ENCODE measurements at places on chromosomes 11 and 22.

- no peak for DNase-seq
Observed at GRCh38 chr22:18067121-18067520, 10.7 kb upstream of the PEX26 start.

DNA sequence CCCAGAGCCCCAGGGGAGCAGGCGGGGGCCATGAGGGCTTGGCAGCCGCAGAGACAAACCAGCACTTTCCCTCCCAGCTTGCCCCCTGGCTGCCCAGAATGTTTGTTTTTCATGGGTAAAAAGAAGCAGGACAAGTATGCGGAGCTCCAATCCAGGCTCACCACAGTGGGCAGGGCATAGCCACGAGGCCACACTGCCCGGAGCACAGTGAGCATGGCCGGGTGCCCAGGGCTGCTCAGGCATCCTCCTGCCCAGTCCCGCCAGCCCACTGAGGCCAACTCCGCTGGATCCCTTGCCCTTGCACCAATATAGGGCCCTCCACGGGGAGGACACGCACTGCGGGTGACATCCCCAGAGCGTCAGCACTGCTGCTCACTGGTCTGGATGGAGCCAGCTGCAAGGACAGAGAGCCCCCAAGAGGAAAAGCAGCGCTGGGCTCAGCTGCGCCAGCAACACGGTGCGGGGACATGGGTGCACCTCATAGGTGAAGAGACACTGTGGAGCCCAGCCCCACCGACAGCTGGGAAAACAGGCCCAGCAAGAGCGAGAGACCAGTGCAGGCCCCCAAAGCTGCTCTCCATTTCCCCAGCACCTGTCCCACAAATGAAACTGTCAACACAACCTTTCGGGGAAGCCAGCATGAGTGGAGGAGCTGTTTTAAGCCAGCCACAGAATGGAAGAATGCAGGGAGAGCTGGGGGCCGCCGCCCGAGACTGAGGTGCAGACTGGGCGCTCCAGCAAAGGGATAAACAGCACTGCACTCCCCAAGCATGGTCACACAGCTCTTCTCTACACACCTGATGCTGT, 24.8 kb downstream of the ARVCF start:
- DNase-seq: no peak

DNA sequence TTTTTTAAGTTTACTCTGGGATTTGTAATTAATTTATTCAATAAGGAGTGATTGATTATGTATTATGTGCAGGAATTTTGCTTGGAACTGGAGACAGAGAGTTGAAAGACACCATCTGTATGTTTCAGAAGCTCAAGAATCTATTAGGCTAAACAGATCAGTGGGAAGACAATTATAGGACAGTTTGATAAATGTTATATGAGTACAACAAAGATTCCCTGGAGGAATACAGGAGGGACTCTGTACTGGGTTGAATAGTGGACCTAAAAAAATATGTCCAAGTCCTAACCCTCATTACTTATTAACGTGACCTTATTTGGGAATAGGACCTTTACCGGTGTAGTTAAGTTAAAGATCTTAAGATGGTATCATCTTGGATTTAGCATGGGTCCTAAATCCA, 681.2 kb downstream of the NELL1 start:
- no peak for DNase-seq

DNA sequence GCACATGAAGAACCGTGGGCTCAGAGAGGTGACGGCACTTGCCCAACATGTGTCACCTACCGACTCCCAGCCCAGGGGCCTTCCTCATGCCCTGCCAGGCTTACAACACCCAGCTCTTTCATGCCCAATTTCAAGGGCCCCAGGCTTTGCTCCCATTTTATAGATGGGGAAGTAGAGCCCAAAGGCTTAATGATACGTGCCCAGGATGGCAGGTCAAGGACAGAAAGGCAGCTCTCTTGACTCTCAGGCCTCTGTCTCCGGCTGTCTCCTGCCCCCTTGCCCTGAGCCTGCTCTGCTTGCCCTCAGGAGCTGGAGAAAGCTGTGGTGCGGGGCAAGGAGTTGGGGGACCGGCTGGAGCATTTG, 9.0 kb downstream of the CCDC88B start:
- no peak for DNase-seq

DNA sequence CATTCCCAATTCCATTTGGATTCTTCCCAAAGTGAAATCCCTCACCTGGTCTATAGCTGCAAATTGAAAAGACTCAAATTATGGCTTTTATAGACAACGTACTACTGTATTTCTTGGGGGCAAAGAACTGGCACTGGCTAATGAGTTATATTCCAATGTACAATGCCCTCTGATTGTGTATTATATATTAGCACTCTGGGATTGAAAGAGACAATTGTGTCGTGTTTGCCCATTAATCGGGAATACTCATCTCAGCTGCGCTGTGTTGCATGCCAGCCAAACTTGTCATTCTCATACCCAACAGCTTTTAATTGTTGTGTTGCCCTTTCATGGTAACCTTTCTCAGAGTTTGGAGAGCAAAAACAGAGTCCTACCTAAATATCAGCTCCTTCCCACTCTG, 55.0 kb upstream of the ZBTB44 start:
- no peak for DNase-seq

GRCh38 chr11:121643479-121644186, 190.9 kb upstream of the SORL1-AS1 start:
- DNase-seq: no peak

GRCh38 chr11:113395782-113396336, 8.3 kb downstream of the ANKK1 start:
- no peak for DNase-seq

DNA sequence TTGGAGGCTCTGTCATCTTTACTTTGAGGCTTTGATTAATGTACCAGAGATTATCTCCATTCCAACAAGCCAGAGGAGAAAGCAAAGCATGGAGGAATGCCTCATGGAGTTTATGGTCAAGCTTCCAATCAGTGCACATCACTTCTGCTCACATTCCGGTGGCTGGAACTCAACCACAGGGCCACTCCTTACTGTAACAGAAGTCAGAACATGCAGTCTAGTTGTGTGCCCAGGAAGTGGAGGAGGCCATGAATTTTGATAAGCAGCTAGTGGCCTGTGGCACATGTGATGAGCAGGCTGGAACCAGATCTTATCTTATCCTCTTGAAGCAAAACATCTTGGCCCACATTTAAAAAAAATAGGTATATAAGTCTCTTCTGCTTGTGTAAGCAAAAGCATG, 258.9 kb upstream of the ARHGAP20 start:
- no peak for DNase-seq

- no peak for DNase-seq
Observed at GRCh38 chr11:6568191-6568918, 35.1 kb downstream of the RRP8 start.

DNA sequence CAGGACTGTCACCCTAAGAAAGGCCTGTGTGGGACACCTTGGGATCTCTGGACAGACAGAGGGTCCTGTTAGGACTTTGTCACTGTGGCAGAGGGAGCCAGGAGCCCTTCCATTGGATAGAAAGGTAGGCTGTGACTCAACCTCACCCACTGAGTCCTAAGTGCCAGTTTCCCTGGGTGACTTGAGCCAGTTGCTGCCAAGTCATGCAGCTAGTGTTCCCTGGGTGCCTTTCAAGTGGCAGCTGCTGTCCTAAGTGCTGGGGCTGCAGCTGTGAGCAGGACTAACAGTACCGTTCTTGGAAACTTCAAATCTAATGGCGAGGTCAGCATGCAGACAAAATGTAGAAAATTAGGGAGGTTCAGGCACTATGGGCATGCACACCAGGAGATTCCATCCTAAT, 393.7 kb downstream of the TMEM135 start:
- DNase-seq: no peak

- no peak for DNase-seq
Observed at GRCh38 chr11:130560000-130560780, 111.7 kb downstream of the ADAMTS15 start.

DNA sequence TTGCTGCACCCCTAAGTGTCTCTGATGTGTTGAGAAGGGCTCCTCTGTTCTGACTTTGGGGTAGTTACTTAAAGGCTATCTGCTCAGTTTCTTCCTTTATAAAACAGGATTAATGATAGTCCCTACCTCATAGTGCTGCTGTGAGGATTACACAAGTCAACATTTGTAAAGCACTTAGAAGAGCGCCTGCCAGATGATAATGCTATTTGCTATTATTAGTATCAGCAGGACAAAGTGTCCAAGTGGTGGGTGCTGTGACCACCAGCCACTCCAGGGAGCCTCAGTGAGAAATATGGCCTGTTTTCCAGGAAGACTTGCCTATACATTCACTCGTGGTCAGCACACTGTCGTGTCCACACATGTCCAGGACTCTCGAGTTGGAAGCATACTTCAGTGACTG, 16.2 kb downstream of the POU2F3 start:
- no peak for DNase-seq

- no peak for DNase-seq
Observed at GRCh38 chr11:61966734-61967115, 709 bp downstream of the FTH1 start.

GRCh38 chr11:3202305-3202704, 16.3 kb downstream of the MRGPRG start:
- no peak for DNase-seq

GRCh38 chr11:86672007-86672621, at the start of gene ME3:
Gene ME3 (minus strand): TSS chr11:86672616.
- DNase-seq: no peak

DNA sequence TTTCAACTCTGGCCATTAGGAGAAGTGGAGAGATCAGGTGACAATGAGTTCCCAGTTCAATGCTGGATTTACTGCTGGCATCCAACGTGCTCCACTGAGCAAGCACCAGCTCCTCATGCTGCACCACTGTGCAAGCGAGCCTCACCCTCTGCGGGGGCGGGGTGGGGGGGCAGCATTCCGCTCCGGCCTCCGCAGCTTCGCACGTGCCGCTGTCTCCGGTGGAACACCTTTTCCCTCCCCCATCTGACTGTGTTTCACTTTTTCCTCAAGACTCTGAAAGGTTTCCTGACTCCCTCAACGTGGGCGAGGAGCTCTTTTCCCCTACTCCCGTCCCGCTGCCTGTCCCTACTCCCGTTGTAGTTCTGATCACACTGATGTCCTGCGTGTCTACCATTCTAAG, 835 bp upstream of the RHOD start:
- DNase-seq: no peak

DNA sequence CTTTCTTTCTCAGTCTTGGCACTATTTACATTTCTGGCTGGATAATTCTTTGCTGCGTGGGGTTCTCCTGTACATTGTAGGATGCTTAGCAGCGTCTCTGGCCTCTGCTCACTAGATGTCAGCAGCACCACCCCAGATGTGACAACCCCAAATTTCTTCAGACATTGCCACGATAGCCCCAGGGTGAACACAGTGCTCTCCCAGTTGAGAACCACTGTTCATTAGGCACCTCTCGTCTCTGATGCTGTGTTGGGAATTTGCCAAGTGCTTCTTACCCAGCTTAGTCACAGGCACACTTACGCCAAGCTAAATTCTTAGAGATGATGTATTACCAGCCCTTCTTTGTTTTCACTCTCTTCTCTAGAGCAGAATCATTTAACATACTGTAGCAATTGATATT, 9.4 kb downstream of the TRIM6 start:
- DNase-seq: no peak

GRCh38 chr11:61333550-61334433, 764 bp downstream of the TKFC start:
- no peak for DNase-seq

- peak; percentile 37 for DNase-seq
Observed at GRCh38 chr11:33379947-33380346, 122.8 kb downstream of the HIPK3 start.

DNA sequence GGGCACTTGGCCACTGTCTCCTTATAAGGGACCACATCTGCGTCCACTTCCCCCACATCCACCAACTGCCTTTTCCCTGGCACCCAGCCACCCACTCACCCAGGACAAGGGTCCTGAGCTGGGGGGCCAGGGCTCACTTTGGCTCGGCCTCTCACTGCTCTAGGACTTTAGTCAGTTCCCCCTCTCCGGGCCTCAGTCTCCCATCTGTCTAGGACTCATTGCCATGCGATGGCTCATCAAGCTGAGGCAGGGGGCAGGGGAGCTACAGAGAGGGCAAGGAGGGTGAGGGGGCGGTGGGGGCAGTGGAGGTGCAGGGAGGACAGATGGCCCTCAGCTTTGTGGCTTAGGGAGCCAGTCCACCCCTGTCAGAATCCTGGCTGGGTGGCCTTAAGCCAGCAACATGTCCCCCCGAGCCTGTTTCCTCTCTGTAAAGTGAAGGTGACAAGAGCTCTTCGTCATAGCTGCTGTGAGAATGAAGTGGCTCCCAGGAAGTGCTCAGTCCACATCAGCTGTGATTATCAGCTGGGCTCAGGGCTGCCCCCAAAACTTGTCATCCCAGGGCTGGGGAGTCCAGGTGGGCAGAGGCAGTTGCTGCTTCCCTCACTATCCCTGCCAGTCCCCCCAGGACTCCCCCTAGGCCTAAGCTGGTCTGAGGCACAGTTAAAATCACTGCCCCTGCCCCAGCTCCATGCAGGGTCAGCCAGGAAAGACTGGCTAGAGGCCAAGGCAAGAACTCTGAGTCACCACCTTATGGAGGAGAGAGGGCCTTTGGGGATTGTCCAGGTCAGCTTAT, 14.9 kb downstream of the RAC2 start:
- DNase-seq: no peak

DNA sequence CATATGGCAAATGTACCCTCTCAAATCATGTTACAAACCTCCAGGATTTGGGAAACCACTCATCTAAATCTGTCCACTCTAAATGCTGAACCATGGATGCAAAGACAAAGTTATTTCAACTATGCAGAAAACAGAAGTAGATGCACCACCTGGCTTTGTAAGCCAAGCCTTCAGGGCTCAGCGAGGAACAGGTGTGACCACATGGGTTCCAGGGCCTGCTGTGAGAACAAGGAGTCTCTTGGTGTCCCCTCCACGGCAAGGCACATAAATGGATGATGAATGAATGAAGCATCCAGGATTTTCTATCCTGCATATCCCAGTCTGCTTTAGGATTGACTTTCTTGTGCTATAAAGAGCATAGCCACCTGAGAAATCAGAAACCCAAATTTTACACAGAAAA, 284.5 kb downstream of the LARGE1 start:
- no peak for DNase-seq

DNA sequence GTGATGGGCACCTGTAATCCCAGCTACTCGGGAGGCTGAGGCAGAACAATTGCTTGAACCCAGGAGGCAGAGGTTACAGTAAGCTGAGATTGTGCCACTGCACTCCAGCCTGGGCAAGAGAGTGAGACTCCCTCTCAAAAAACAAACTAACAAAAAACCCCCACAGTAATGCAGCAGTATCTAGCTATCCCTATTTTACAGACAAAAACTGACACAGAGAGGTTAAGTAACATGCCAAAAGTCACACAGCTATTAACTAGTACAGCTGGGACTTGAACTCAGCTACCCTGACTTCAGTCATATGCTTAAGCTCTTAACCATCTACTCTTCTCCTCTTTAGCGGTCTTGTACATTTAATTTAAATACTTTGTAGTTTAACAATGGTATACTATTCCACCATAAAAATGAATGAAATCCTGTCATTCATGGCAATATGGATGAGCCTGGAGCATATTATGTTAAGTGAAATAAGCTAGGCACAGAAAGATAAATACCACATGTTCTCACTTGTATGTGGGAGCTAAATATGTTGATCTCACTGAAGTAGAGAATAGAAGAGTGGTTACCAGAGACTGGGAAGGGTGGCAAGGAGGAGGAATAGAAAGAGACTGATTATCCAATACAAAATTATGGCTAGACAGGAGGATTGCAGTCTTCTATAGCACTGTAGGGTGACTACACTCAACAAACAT, 82.8 kb downstream of the DENND5A start:
- no peak for DNase-seq

GRCh38 chr11:108617055-108617454, 23.5 kb upstream of the EXPH5 start:
- DNase-seq: no peak

Data from germinal center (tissue), 1 donor.